ENCODE measurements at places on chromosomes 7 and 10.

GRCh38 chr10:102410429-102411073, 8.0 kb downstream of the PSD start:
- DNase-seq, result no peak

DNA sequence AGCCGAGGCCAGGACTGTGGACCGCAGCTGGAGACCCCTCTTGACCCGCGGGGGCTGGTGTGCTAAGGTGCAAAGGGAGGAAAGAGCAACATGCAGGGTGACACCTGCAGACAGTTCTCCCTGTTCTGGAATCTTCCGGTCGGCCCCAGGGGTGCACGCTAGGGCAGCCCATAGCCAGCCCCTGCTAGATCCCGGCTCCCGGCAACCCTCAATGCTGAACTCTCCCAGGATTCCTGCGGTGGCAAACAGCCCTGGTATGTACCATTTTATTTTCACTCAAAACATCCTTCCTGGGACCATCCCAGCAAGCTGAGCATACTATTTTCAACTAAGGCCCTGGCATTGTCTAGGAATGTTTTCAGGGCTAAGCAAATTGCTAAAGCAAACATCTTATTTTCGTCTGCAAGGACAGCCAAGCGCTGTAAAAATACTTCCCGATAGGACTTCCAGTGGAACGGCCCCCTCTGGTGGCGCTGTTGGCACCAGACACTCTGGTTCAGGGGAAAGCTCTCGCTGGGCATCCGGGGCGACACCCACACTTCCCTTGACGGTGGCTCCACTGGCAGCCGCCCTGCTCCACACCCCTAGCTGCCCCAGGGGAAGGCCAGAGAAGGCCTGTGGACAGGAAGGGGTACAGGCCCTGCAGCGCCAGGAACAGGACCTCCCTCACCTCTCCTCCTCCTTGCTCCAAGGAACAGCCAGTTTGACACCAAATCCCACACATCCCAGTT, 99.4 kb downstream of the CTBP2 start:
- peak; percentile 89 for DNase-seq

- no peak for DNase-seq
These were observed 82.5 kb downstream of the PRKCQ start for GRCh38 chr10:6497620-6498019.

DNA sequence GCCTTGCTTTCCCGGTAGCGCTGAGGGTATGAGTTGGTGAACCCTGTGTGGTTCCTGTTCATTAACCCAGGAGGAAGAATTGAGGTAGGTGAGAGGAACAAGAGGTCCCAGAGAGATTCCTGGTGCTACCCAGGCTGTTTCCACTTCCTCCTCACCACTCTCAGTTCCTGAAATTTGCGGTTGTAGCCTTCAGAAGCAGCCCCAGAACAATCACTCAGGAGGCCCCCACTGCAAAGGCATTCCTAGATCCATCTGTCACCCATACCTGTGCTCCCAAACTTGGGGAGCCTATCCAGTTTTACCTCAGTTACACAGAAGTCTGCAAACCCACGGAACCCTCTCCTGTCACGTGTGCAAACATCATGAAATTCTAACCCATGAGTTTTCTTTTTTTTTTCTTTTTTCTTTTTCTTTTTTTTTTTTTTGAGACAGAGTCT, 9.0 kb upstream of the PIP4K2A start:
- peak; percentile 50 for DNase-seq

GRCh38 chr10:88154596-88155250, 291.3 kb downstream of the PTEN start:
- no peak for DNase-seq

All from globus pallidus (tissue), 1 donor.